A549 treated with GW870086 at 1 μM for 4 hours (cell line): ENCODE measurements at places on chromosomes 13 and 19. TPM values are rescaled to one million over a fixed set of nuclear protein-coding genes. Genes with fewer than 3 reads are reported as not detected.

The C19orf38 gene
- 0.21 to 0.23 TPM in 2 of 5 replicates, not detected in the others for total RNA-seq

The TINCR gene
- 2.0 to 3.9 TPM (median 2.3 TPM) in 5 replicates for total RNA-seq

The ZNF296 gene
- 8.9 to 14.9 TPM (median 12.3 TPM) in 5 replicates for total RNA-seq

The POLR1G gene
- 43.2 to 53.5 TPM (median 49.7 TPM) in 5 replicates for total RNA-seq

The SLC25A42 gene
- total RNA-seq = 0.47 to 0.88 TPM (median 0.73 TPM) in 5 replicates

The SHISA2 gene
- not detected in 5 replicates for total RNA-seq

The ZNF285 gene
- 1.7 to 2.5 TPM (median 2.4 TPM) in 5 replicates for total RNA-seq

The NCAN gene
- total RNA-seq = 0.03 to 0.17 TPM (median 0.07 TPM) in 3 of 5 replicates, not detected in the others

The ZNF225 gene
- 2.0 to 4.0 TPM (median 3.0 TPM) in 5 replicates for total RNA-seq

The CCDC124 gene
- 95.2 to 120 TPM (median 107 TPM) in 5 replicates for total RNA-seq

The MED29 gene
- 72.5 to 75.5 TPM (median 74.8 TPM) in 5 replicates for total RNA-seq

The MEIOSIN gene
- 0.05 to 0.23 TPM (median 0.06 TPM) in 3 of 5 replicates, not detected in the others for total RNA-seq

The DCT gene
- total RNA-seq = not detected in 5 replicates

The GNG8 gene
- total RNA-seq = not detected in 5 replicates

The PSG6 gene
- not detected in 5 replicates for total RNA-seq

The MCOLN1 gene
- total RNA-seq = 7.1 to 13.4 TPM (median 12.1 TPM) in 5 replicates

The C19orf85 gene
- not detected in 5 replicates for total RNA-seq

The FBN3 gene
- total RNA-seq = not detected in 5 replicates

The ZNF571 gene
- total RNA-seq = 0.41 to 1.4 TPM (median 0.99 TPM) in 5 replicates

The CCDC194 gene
- not detected in 5 replicates for total RNA-seq

The CBLC gene
- not detected in 5 replicates for total RNA-seq

The ZNF541 gene
- not detected in 5 replicates for total RNA-seq

The CD177 gene
- total RNA-seq = 0.06 to 0.11 TPM (median 0.09 TPM) in 4 of 5 replicates, not detected in the other

The POLR2I gene
- 232 to 261 TPM (median 252 TPM) in 5 replicates for total RNA-seq

The IRF2BP1 gene
- total RNA-seq = 23.1 to 35.0 TPM (median 33.2 TPM) in 5 replicates

The ZNF723 gene
- total RNA-seq = not detected in 5 replicates

The KLF1 gene
- not detected in 5 replicates for total RNA-seq

The MADCAM1 gene
- total RNA-seq = 0.14 to 0.40 TPM (median 0.33 TPM) in 5 replicates

The NXNL1 gene
- not detected in 5 replicates for total RNA-seq

The KLF2 gene
- 16.9 to 30.9 TPM (median 28.7 TPM) in 5 replicates for total RNA-seq

The FFAR3 gene
- total RNA-seq = 0.07 to 0.21 TPM in 2 of 5 replicates, not detected in the others

The FXYD3 gene
- total RNA-seq = 0.39 to 0.46 TPM (median 0.42 TPM) in 3 of 5 replicates, not detected in the others

The SERP2 gene
- not detected in 5 replicates for total RNA-seq

The KCNK6 gene
- 4.2 to 5.4 TPM (median 4.9 TPM) in 5 replicates for total RNA-seq

The RFPL4AL1 gene
- 0.23 to 0.49 TPM (median 0.38 TPM) in 3 of 5 replicates, not detected in the others for total RNA-seq

The ZNF773 gene
- 3.6 to 5.6 TPM (median 5.5 TPM) in 5 replicates for total RNA-seq
